ENCODE measurements at places on chromosomes 1 and 21.
A peak's percentile ranks its signal among the peaks of the same experiment; 100 is the strongest.

DNA sequence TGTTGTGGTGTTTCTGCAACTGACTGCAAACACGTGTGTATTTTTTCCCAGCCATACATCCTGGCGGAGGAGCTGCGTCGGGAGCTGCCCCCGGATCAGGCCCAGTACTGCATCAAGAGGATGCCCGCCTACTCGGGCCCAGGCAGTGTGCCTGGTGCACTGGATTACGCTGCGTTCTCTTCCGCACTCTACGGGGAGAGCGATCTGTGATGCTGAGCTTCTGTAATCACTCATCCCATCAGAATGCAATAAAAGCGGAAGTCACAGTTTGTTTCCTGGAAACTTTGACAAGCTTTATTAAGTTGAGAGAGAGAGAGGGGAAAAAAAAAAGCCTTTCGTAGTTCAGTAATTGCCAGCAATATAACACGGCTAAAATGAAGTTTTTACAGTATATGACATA is 32.7 kb upstream of the MTR start:
- no peak overlapping the region for H3K27ac ChIP-seq
- H3K4me1 ChIP-seq: no peaks in the 10 kb centered on the region
- H3K4me3 ChIP-seq: no peak overlapping the region
- H3K36me3 ChIP-seq: peaks cover 12% of the 10 kb centered on the region

DNA sequence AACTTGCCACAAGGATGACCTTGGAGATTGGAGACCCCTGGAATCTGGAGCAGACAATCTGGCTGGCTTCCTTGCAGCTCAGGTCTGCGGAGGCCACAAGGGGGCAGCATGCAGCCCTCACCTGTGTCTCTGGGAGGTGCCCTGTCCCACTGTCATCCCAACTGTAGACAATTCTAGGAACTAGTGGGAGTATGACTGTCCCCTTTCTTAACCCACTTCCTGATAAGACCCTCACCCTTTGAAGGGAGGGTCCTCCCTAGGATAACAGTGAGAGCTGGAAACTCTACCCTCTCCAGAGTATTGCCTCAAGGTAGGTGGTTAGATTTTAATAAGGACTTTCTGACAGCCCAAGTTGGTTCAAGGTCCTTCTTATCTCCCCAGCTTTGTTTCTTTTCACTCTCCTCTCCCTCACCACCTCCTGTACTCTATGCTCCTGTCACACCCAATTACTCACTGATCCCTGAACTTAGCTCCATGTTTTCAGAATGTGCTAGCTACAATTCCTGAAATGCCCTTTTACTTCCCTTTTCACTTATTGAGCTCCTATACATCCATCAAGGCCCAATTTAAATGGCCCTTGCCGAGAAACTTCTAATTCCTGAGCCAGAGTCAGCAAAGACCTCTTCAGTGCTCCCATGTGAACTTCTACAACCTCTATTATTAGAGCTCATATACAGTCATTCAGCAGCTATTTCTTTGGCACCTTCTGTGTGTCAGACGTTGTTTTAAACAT is 9.2 kb upstream of the KCNQ4 start:
- H3K36me3 ChIP-seq: peaks cover 32% of the 10 kb centered on the region
- H3K27me3 ChIP-seq: no peaks in the 10 kb centered on the region
- no peak overlapping the region for H3K27ac ChIP-seq
- no peak for DNase-seq
- no peak overlapping the region for H3K4me3 ChIP-seq
- H3K4me1 ChIP-seq: no peaks in the 10 kb centered on the region

GRCh38 chr1:97827887-97828286 is 92.9 kb downstream of the DPYD start:
- H3K4me1 ChIP-seq: no peaks in the 10 kb centered on the region
- no peaks in the 10 kb centered on the region for H3K36me3 ChIP-seq
- no peak overlapping the region for H3K4me3 ChIP-seq
- no peak overlapping the region for H3K27ac ChIP-seq

- no peak for DNase-seq
- no peak overlapping the region for H3K27ac ChIP-seq
- H3K36me3 ChIP-seq: no peaks in the 10 kb centered on the region
- no peaks in the 10 kb centered on the region for H3K27me3 ChIP-seq
- no peak overlapping the region for H3K4me3 ChIP-seq
- no peaks in the 10 kb centered on the region for H3K4me1 ChIP-seq
Measured at GRCh38 chr1:109564194-109564878, 15.9 kb downstream of the GNAI3 start.

DNA sequence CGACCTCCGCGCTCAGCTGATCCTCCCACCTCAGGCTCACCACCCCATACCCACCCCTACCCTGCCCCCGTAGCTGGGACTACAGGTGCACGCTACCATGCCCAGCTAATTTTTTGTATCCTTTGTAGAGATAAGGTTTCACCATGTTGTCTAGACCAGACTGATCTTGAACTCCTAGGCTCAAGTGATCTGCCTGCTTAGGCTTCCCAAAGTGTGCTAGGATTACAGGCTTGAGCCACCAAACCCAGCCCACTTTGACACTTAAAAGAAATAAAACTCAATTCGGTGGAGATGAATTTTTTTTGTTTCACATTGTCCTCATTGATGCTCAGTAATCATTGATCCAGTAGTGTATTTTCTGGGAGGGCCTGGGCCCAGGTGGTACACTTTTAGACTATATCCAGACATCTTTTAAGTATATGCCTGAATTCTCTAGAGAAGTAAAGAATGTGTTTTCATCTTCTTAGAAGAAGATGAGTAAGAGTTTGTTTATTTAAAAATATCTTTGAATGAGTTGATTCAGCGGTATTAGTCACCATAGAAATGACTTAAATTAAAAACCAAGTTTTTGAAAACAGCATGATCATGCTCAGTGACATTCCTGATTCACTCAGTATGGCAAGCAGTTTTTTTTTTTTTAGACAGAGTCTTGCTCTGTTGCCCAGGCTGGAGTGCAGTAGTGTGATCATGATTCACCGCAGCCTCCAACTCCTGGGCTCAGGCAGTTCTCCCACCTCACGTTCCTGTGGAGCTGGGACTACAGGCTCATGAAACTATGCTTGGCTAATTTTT is 57.8 kb downstream of the EPB41 start:
- H3K4me3 ChIP-seq: no peak overlapping the region
- no peaks in the 10 kb centered on the region for H3K4me1 ChIP-seq
- no peaks in the 10 kb centered on the region for H3K27me3 ChIP-seq
- H3K27ac ChIP-seq: no peak overlapping the region

DNA sequence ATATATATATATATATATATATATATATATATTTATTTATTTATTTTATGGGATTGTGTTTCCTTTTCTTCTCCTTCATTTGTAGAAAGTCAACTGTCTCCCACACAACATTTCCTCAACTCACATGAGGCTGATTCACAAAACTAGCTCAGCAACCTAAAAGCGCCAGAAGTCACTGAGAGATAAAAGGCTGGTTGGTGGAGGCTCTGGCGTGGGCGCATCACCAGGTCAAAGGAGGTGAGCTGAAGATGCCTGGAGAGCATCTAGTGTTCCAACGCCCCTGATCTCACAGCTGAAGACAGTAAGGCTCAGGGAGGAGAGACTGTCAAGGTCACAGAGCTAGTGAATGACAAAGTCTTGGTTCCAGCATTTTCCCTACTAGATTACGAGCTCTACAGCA is 78.0 kb downstream of the HLCS start:
- no peaks in the 10 kb centered on the region for H3K27me3 ChIP-seq
- no peak overlapping the region for H3K4me3 ChIP-seq
- DNase-seq: no peak

- no peaks in the 10 kb centered on the region for H3K4me1 ChIP-seq
- no peaks in the 10 kb centered on the region for H3K36me3 ChIP-seq
- H3K4me3 ChIP-seq: no peak overlapping the region
- H3K27me3 ChIP-seq: no peaks in the 10 kb centered on the region
- no peak for DNase-seq
- no peak overlapping the region for H3K27ac ChIP-seq
Measured at GRCh38 chr1:222886878-222887351, 72.1 kb downstream of the DISP1 start.

- no peak overlapping the region for H3K27ac ChIP-seq
- no peaks in the 10 kb centered on the region for H3K27me3 ChIP-seq
- H3K36me3 ChIP-seq: peaks cover 62% of the 10 kb centered on the region
- DNase-seq: no peak
- no peak overlapping the region for H3K4me3 ChIP-seq
- no peaks in the 10 kb centered on the region for H3K4me1 ChIP-seq
Measured at GRCh38 chr21:33552093-33552998, 9.5 kb downstream of the SON start.

- no peaks in the 10 kb centered on the region for H3K27me3 ChIP-seq
- H3K27ac ChIP-seq: no peak overlapping the region
- no peak for DNase-seq
- no peak overlapping the region for H3K4me3 ChIP-seq
- peaks cover 22% of the 10 kb centered on the region for H3K4me1 ChIP-seq
Measured at GRCh38 chr1:230083746-230084407, 16.8 kb downstream of the GALNT2 start.

DNA sequence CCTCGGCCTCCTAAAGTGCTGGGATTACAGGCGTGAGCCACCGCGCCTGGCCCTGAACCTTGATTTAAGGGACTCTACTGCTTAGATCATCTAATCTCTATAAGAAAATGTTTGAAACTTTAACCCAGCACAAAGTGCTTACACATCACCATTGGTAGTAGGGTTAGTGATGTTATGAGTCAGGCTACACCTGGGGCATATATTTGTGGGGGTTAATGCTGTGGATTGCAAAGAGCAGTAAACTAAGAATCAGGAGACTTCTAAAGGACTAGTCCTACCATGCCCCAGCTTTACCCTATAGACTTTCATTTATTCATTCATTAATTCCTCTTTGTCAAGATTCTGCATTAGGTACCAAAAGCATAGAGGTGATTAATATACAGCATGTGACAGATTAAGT is 880.5 kb downstream of the TTLL7 start:
- no peaks in the 10 kb centered on the region for H3K4me1 ChIP-seq
- H3K27me3 ChIP-seq: no peaks in the 10 kb centered on the region
- no peak overlapping the region for H3K4me3 ChIP-seq
- no peak overlapping the region for H3K27ac ChIP-seq

DNA sequence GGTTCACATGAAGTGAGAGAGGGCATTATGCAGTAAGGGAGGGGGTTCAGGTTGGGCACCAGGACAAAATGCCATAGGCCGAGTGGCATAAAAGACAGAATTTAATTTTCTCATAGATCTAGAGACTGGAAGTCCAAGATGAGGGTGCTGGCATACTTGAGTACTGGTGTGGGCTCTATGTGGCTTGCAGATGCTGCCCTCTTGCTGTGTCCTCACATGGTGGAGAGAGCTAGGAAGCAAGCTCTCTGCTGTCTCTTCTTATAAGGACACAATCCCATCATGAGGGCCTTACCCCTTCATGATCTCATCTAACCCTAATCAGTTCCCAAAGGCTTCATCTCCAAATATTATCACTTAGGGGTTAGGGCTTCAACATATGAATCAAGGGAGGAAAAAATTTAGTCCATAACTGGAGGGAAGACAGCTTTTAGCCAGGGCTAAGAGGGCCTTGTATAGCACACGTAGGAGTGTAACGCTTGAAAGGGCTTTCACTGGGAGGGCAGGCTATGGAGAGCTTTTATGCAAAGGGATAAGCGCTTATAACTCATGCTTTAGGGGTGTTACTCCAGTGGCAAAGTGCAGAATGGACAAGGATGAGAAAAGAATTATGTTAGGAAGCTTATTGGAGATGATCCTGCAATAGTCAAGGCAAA is 64.5 kb downstream of the PLPPR5 start:
- H3K27me3 ChIP-seq: no peaks in the 10 kb centered on the region
- no peak overlapping the region for H3K4me3 ChIP-seq
- no peak overlapping the region for H3K27ac ChIP-seq
- no peak for DNase-seq
- H3K36me3 ChIP-seq: no peaks in the 10 kb centered on the region
- no peaks in the 10 kb centered on the region for H3K4me1 ChIP-seq

GRCh38 chr1:172430128-172430454 is 9.6 kb downstream of the C1orf105 start:
- DNase-seq: no peak
- H3K36me3 ChIP-seq: no peaks in the 10 kb centered on the region
- no peaks in the 10 kb centered on the region for H3K27me3 ChIP-seq
- H3K4me3 ChIP-seq: no peak overlapping the region

DNA sequence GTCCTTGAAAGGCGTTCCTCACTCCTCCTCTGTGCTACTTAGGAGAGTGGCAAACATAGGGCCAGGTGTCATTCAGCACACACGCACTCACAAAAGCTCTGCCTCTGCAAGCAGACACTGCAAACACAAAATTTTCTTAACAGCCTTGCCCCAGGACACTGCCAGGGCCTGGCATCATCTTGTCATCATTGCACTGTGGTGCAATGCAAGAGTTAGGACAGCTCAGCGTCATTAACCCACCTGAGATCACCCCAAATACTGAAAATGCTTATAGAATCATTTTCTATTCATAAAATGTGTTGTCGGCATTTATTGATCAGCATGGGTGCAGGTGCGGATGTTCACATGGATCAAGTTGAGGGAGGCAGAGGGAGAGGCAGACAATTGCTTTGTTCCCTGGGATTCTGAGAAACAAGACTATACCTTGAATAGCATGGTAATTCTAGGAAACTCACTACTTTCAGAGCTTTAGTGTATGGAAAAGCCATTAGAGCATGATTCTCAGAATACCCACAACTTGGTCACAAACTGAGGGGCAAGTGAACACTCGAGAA is 3.0 kb downstream of the ADAM30 start:
- no peaks in the 10 kb centered on the region for H3K27me3 ChIP-seq
- no peak overlapping the region for H3K27ac ChIP-seq
- no peaks in the 10 kb centered on the region for H3K36me3 ChIP-seq
- H3K4me1 ChIP-seq: no peaks in the 10 kb centered on the region
- no peak for DNase-seq

GRCh38 chr21:33116676-33117075 is 46.7 kb downstream of the OLIG1 start:
- peaks cover 55% of the 10 kb centered on the region for H3K27me3 ChIP-seq
- no peaks in the 10 kb centered on the region for H3K36me3 ChIP-seq
- peak; percentile 73 for DNase-seq
- H3K27ac ChIP-seq: peak overlapping the region; percentile 75
- H3K4me1 ChIP-seq: peaks cover 55% of the 10 kb centered on the region

DNA sequence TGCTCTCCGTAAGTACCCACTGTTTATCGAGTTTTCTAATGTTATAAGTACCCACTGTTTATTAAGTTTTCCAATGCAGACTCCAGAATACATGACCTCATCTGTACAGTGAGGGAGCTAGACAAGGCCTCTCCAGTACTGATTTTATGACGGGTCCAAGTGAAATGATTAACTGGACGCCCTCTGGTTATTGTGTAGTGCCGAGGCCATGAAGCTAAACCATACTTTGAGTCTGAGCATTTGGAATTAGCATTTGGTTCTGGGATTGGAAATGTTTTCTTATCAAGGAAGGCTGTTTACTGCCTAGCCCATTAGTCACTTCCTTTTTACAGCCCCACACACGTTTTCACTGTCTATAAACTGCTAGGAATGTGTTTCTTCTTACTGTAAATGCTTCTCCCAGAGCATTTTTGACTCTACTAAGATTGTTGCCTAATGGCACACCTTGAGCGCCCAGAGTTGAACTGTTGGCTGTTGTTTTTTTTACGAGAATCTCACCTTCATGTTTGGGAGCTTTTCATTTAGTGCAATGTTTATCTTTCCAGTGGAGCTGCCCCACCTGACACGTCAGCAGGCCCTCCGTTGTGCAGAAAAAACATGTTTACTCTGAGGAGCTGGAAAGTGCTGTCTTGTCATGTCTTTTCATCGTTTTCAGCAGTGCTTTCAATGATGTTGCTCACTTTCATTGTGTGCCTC is 26.9 kb downstream of the SPATA46 start:
- DNase-seq: no peak
- H3K4me1 ChIP-seq: peaks cover 8% of the 10 kb centered on the region
- no peaks in the 10 kb centered on the region for H3K27me3 ChIP-seq
- no peak overlapping the region for H3K4me3 ChIP-seq
- H3K36me3 ChIP-seq: peaks cover 2% of the 10 kb centered on the region

GRCh38 chr1:181604482-181605249 is 121.3 kb downstream of the CACNA1E start:
- no peak for DNase-seq
- H3K27ac ChIP-seq: no peak overlapping the region
- H3K36me3 ChIP-seq: peaks cover 9% of the 10 kb centered on the region
- H3K27me3 ChIP-seq: no peaks in the 10 kb centered on the region
- no peak overlapping the region for H3K4me3 ChIP-seq
